ELF-1 (cell line): ENCODE measurements at places on chromosomes 12 and 14.

GRCh38 chr14:99774556-99775307 is 18.5 kb upstream of the EML1 start:
- DNase-seq = no peak

DNA sequence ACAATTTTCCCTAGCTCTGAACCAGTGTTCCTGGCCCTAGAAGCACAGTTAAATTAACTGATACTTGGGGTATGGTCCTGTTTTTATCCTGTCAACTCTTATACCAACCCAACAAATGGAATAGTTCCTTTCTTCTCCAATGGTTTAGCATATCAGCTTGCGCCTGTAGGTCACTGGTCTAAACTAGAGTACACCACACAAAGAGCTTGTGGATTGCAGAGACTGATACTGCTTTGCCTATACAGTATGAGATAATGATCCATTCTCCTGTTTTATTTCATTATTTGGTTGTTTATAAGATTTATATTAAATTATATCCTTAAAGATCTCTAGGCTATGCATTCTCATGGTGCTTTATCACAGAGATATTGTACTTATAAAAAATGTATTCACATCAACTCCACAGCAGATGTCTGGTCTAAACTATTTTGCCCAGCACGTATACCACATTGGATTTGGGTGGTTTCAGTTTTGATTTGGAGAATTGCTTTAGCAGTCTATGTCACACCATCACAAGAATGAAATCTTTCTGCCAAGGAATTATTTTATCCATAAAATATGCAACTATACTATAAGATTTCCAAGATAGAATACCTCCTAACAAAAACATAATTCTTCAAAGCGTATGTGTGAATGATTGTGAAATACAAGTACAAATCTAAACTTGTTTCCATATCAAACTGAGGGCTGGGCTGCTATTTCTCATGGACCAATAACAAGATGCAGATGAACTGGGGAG is 142.1 kb downstream of the SLC16A7 start:
- no peak for DNase-seq

DNA sequence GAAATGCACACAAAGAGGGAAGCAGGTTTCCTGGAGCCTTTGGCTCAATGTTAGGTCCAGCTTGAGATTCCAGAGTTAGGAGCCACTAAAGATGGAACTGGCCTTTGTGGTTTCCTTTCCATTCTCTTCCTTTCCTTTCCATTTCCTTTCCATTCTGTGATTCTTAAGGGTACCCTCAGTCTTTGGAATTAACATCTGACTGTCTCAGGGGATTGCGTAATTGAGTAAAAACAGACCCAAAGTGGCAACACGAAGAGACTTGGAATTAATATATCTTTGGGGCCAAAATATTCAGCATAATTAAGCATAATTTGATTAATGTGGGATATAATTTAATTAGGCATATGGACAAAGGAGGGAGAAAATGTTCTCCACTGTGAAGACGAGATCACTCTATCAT is 205.6 kb downstream of the CRADD start:
- DNase-seq = no peak

GRCh38 chr12:116616536-116617248 is 57.5 kb downstream of the MAP1LC3B2 start:
- no peak for DNase-seq

DNA sequence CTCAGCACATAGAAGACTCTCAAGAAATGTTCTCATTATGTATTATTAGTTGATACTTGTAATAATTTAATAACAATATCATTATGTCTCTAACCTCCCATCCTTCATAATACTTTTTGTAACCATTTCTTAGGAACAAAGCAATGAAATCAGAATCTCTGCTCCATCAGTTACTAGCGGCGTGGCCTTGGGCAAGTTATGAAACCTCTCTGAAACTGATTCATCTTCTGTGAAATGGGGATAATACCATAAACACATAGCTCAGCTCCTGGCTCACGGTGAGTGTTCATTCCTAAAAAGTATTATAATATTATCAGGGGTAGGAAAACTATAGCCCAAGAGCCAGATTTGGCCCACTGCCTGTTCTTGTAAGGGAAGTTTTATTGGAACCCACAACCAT is 11.4 kb upstream of the CMKLR1 start:
- DNase-seq = no peak

- no peak for DNase-seq
Measured at GRCh38 chr14:75804570-75805275, 143.7 kb downstream of the TTLL5 start.

- no peak for DNase-seq
Measured at GRCh38 chr12:119354172-119354571, 19.6 kb downstream of the CCDC60 start.

GRCh38 chr14:74973905-74974363 is 18.5 kb upstream of the PGF start:
- no peak for DNase-seq

DNA sequence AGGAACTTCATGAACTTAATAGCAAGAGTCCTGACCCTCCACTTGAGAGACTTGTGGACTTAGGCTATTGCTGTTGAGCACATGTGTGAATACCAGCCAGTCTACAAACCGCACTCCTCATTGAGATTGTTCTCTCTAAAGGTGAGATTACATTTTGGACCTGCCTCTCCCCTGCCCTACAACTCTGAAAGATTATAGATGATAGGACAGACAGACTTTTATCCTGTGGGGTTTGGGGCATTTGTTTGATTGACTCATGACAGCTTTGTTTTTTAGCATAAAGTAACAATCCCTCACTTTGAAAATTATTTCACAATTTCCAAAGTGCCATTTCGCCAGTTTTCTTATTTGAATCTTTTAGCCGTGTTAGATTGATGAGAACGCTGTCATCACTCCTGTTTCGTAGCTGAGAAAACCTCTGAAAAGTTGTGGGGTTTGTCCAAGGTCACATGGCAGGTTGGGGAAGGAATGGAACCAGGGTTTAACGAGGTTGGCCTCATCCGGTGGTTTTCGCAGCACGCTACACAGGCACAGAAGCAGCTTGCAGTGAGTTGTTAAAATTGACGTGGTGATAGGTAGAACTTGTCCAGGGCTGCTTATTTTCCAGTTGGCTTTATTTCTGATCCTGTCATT is 836 bp downstream of the EVL start:
- DNase-seq = no peak

- peak; percentile 57 for DNase-seq
Measured at GRCh38 chr14:67943947-67944346, 124.4 kb downstream of the RAD51B start.

GRCh38 chr12:6426882-6427671 is 17.7 kb upstream of the CD27 start:
- DNase-seq = no peak

- no peak for DNase-seq
Measured at GRCh38 chr14:48052973-48053372, 377.6 kb upstream of the MDGA2 start.

DNA sequence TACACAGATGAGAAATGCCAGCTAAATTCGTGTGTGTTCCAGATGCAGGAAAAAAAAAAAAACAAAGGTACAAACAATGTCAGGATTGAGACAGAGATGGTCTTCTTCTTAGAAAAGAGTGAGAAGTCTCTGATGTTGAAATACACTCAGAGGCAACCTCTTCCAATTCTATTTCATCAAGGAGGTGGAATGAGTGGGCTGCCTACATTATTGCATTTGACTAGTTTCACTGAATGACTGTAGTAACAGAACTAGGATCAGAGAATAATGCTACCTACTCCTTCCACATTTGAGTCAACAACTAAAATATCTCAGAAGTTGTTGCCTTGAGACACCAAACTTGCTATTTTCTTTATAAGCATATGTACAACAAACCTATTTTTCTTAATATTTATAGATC is 1332.2 kb upstream of the FLRT2 start:
- no peak for DNase-seq

- DNase-seq = no peak
Measured at GRCh38 chr12:76536546-76536945, 23.0 kb downstream of the OSBPL8 start.

DNA sequence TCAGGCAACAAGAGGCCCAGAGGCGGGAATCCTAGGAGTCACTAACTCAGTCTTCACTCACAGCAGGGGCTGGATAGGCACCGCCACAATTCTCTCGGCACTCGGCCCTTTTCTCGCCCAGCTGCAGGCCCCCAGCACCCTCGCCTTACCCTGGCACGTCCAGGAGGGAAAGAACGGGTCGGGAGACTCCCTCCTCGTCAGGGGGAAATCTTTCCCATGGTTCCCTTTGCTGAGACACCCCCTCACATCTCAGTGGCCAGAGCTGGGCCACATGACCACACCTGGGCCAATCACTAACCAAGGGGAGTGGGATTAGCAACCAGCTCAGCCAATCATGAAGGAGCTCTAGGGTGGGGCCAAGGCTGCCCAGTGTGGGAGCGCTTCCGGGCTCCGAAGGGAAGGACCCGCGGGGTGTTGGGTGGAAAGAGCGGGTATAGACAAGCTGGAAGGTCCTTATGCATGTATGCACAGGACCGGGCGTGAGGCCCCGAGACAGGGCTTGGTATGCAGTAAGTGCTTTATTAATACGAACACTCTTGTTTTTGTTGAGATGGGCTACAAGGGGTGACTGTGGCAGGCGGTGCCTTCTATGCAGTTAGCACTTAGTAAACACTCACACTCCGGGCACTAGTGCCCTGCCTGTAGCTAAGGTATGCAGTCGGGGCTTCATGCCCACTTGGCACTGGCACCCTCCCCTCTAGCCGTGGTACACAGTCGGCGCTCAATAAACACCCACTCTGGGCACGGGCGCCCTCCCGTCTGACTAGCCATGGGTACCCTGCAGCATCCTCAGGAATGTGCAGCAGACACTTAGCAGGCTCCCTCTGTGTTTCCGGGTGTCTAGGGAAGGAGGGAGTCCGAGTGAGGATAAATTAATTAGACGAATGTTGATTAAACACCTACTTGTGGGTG is 40.3 kb downstream of the ADGRD1 start:
- no peak for DNase-seq

GRCh38 chr12:93686572-93687356 is 9.6 kb downstream of the CRADD start:
- no peak for DNase-seq

GRCh38 chr14:97116546-97116945 is 319.4 kb downstream of the VRK1 start:
- DNase-seq = no peak

GRCh38 chr14:54815016-54815415 is 87.6 kb downstream of the GCH1 start:
- DNase-seq = no peak

GRCh38 chr12:54936736-54937135 is 47.8 kb downstream of the TESPA1 start:
- no peak for DNase-seq

DNA sequence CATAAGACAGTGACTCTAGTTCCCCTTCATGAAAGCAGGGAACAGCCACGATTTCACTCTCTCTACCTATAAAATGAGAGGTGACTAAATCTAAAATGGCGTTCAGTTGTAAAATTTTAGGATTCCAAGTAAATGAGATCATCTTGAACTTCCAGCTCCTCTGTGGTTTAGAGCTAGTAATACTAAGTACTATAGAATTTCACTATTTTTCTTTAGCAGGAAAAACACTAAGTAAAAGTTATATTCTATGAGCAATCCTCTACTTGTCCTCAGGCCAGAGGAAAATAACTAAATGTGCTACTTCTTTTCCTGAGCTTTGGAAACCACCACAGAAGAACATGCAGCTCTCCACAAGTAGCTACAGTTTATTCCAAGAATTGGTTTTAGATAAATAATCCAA is 55.6 kb downstream of the NIN start:
- no peak for DNase-seq

DNA sequence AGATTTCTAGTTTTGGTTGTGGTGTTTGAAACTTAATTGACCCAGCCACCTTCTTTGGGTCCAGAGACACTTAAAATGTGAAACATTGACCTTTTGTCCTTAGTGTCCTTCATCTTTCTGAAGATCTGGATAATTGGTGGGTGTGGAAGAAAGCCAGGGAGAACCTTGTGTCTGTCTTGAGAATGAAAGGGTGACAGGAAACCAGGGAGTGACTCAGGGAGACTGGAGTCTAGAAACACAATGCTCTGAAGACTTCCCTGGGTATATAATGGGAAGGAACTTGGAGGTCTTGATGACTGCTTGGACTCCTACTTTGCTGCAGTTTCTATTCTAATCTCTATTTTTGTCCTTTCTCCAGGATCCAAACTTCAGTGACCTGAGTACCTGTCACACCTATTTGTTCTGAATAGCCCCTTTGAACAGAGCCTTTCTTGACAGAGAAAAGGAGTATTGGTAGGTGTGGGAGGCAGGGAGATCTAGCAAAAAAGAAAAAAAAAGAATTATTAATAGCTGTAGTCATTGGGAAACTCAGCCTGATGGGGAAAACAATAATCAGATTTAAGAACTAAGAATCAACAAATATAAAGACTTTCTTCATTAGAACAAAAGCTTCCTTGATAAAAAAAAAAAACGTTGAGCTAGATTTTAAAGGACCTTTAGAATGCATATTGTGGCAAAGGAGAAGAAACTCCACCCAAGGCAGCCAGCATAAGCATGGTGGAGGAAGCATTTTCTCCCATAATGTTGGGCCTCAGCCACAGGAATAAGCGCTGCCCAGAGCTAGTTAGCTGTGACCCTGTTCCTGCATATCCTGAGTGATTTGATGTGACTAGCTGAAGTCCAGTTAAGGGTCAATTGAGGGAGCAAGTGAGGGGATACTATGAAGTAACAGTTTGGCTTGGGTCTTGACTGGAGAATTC is 77.9 kb upstream of the HOXC13 start:
- DNase-seq = no peak

DNA sequence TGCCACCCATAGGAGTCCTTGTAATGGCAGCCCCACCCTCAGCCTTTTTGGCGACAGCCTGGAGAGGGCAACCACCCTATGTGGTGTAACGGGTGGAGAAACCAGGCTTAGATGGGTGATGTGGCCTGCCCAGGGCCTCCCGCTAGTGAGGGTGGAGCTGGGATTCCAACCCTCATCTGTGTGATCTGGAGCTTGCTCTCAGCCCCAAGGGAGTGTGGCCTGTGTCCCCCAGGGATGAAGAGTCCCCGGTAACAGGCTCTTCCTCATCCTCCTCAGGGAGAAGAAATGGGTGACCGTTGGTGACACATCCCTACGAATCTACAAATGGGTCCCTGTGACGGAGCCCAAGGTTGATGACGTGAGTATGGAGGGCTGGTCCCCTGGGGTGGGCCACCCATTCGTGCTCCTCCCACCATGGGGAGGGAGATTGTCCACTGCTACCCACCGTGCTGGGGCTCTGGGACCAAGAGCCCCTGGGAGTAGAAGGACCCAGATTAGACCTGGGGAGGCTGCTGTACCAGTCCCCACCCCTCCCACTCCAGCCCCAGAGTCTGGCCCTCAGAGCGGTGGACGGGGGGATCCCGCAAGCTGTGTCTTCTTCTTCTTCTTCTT is 8.8 kb downstream of the BCL7A start:
- DNase-seq = no peak

- DNase-seq = no peak
Measured at GRCh38 chr12:57563358-57563757, 13.5 kb downstream of the KIF5A start.

- peak; percentile 47 for DNase-seq
Measured at GRCh38 chr12:59736786-59737185, 141.0 kb downstream of the SLC16A7 start.
